Astrocyte (in vitro differentiated cells and primary cell): ENCODE measurements at places on chromosomes 13 and 19. TPM values are rescaled to one million over a fixed set of nuclear protein-coding genes. Genes with fewer than 3 reads are reported as not detected.
A peak's percentile ranks its signal among the peaks of the same experiment; 100 is the strongest.

- no peak for DNase-seq
Measured at GRCh38 chr19:1066748-1067340, at the start of gene ARHGAP45. Gene ARHGAP45, plus strand, starts transcription at chr19:1067167. Its CDS starts 239 bp downstream, at chr19:1067406.

- DNase-seq = no peak
Measured at GRCh38 chr13:33471204-33471603, 185.6 kb upstream of the STARD13 start.

GRCh38 chr13:34019870-34020269 is 201.9 kb downstream of the RFC3 start:
- DNase-seq = no peak

Gene KLK1
- total RNA-seq = not detected in 2 replicates

GRCh38 chr13:67860315-67860714 is 630.2 kb upstream of the PCDH9 start:
- DNase-seq = no peak

GRCh38 chr13:92954746-92955145 is 271.9 kb upstream of the GPC6 start:
- no peak for DNase-seq

DNA sequence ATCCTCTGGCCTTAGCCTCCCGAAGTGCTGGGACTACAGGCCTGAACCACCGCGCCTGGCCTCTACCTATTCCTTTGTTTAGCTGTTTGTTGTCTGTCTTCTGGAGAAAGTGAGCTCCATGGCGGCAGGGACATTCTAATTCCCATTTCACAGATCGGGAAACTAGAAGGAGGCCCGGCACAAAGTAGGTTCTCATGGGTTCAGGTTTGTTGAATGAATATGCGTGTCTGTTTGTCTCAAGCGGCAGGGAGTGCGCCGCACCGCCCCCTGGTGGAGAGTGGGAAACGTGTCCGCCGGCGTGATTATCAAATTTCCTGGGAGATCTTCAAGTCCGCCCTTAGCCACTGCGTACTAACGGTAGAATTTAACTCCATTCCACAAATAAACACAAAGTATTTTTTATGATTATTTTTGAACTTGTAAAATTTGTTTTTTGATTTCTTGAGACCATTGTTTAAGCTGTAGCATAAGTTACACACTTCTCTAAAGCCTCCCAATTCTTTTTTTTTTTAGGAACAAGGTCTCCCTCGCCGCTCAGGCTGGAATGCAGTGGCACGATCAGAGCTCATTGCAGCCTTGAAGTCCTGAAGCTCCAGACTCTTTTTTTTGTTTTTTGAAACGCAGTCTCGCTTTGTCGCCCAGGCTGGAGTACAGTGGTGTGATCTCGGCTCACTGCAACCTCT is 8.9 kb upstream of the CCDC9 start:
- peak; percentile 33 for DNase-seq
